ENCODE measurements at places on chromosomes 2 and 18.

DNA sequence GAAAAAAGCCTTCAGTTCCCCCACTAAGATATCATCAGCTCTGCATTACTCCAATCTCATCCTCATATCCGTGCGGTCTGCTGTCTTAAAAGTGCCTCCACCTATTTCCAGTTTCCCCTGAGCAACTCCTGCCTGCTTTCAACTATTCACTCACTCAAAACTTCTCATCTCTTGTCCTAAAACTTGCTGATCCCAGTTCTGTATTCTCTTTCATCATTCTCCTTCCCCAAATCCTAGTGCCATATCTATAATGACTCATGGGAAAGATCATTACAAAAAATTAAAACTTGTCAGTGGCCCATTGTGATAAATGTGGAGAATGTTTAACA is 20.0 kb downstream of the ACVR1 start:
- DNase-seq, result no peak

GRCh38 chr2:10242451-10242850 is 60.3 kb upstream of the HPCAL1 start:
- DNase-seq, result no peak

DNA sequence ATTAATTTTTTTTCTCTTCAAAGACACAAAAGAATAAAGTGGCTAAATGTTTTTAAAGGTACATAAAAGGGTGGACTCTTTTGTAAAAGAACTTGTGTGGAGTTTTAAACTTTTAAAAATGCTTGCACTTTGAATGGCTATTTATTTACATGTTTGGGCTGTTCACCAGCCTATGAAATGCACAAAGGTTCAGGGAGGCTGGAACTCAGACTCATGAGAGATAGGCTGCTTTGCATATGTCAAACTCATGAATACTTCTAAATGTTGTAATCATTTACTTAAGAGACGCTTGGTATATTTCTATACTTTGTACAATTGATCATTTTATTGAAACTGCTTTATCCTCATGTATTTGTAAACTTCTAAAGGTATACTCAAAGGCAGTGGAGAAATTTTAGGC is 79.9 kb downstream of the ZEB2 start:
- no peak for DNase-seq

DNA sequence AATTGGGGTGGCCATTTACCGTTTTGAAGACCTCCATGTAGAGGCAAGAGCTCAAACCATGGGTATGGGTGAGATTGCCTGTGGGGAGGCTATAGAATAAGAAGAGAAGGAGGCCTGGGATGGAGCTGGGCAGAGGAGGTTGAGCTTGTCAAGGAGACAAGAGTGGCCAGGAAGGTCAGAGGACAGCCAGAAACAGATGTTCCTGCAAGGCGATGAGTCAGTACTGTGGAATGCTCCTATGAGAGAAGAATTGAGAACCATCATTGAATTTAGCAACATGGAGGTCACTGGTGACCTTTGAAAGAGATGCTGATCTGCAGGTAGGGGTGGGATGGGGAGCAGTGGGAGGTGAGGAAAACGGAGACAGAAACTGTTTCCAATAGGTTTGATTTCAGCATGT is 3.5 kb downstream of the ACSL3 start:
- peak; percentile 85 for DNase-seq

GRCh38 chr2:237500681-237501424 is 13.8 kb downstream of the MLPH start:
- DNase-seq, result peak; percentile 96

GRCh38 chr2:190637903-190638618 is 10.8 kb upstream of the NAB1 start:
- DNase-seq, result no peak

GRCh38 chr2:134253804-134254203 is at the start of gene MGAT5:
Gene MGAT5, plus strand, starts transcription at chr2:134254072. Its CDS starts 332 bp downstream, at chr2:134254404.
- no peak for DNase-seq

DNA sequence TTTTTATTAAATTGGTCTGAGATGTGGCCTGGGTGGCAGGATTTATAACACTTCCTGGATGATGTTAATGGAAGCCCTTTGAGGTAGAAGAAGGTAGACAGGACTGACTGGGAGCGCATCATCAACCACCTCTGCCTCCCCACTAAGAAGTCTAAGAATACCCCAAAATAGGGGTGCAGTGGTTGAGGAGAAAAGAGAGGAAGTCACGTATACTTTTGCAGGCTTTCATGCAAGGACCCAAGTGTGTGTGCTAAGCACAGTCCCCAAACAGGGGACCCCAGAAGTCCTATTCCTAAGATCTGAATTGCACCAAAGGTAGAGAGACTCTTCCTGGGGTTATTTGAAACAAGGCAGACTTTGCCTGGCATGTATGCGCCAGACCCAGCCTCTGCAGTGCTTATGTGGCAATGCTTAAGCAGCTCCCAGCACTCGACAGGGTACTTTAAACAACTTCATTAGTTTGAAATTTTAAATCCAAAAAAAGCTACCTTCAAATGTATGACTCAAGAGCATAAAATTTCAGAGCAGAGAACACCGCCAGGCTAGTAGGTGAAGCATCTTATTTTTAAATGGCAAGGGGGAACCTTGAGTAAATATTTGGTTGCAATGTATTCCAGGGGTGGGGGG is 35.3 kb downstream of the BCL2 start:
- DNase-seq, result no peak

- peak; percentile 89 for DNase-seq
Measured at GRCh38 chr18:8890957-8891464, 185.7 kb downstream of the MTCL1 start.

DNA sequence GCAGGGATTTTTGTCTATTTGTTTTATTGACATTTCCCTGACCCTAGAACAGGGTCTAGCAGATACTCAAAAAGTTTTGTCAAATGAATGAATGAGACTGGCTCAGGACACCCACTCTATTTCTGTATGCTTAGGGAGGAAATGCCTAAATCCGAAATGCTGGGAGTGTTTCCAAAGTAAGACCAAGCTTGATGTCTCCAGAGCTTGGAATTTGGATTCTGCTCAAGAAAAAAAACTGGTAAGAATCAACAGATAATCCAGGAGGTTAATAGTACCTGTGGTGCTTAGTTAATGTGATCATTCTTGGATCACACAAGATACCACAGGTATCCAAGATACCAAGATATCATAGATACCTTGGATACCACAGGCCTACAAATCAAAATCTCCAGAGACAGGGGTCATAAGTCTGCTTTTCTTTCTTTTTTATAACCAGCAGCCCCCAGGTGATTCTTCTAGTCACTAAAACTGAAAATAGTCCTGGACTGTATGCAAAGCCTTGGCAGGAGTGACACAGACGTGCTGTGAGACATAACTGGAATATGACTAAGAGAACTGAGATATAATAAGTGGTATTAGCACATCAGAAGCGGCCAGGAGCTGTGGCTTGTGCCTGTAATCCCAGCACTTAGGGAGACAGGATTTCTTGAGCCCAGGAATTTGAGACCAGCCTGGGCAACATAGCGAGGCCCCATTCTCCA is 39.9 kb upstream of the SP3 start:
- no peak for DNase-seq

DNA sequence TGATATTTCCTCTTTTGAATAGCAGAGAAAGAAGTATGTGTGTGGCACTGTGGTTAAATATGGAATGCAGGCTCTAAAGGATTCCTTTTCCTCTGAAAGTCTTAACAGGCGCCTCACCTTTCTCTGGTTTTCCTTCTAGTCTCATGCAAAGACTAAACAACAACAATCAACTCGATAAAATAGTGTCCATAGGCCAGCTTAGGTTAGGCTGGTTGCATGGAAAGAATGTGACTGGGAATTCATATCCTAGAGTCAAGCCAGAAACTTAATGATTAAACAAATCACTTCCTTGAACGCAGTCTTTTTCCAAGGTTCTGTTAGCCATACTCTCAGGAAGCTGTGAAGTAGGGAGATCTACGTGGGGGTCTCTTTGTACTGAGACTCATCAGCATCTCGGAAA is 800.8 kb upstream of the ID2 start:
- no peak for DNase-seq

DNA sequence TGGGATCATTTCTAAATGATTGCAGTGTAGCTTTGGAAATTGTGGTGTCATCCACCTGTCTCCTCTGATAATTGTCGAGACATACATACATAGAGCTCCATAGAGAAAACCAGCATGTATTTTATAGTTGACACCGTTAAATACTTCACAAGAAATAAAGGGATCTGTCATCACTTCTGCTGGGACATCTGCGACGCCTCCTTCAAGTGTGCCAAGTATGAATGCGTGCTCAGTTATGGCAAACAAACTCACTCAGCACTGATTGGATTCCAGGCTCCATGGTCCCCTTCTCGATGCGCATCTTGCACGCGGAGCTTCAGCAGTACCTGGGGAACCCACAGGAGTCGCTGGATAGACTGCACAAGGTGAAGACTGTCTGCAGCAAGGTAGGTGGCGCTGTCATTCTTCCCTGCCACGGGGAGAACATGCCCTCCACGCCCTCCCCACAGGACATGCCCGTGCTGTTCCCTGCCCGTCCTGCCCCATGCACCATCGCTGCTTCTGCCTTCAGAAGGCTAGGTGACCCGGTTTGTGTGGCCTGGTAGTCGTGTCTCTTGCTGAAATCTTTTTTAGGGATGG is 64.1 kb downstream of the TRAPPC12 start:
- no peak for DNase-seq

DNA sequence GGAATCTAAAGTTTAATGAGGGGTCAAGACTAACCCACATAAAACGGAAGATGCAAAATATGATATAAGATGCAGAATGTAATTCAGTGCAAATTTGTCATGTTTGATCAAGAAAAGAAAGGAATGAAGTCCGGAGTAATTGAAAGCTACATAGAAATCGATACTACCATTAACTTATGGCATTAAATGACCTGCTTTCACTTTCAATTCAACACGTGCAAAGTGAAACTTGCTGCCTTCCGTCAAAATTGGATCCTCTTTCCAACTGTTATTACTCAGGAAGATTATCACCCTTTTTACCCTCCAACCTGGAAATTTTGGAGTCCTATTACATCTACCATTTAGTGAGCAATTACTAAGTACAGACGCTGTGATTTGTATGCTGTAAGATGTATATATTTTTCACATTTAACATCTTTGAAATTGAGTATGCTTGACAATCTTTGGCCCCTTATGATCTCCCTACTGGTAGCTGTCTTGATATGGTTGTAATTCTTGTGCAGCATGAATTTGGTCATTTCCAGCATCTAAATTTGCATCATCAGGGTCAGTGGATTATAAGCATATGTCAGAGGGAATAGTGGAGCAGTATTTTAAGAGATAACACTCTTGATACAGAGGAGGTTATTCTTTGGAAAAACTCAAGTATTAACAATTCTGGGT is 18.6 kb downstream of the UNC80 start:
- DNase-seq, result no peak

GRCh38 chr18:2651981-2652380 is 3.5 kb upstream of the SMCHD1 start:
- no peak for DNase-seq

DNA sequence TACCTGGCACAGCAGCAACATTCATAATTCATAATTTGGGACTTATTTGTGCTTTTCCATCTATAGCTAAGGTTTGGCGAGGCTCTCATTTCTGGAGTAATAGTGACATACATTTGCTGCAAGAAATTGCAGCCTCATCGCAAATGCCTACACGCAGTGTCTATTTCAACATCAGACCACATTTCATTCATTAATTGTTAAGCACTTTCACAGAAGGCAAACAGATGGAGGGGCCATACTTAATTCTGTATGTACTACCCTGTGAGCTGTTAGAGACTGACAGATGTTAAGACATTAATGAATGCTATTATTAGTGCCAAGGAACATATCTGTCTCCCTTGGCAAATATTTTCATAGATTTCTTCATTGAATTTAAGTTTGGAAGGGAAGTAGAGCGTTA is 125.7 kb downstream of the UXS1 start:
- DNase-seq, result no peak

GRCh38 chr2:55860832-55861231 is 62.8 kb downstream of the EFEMP1 start:
- DNase-seq, result no peak

- DNase-seq, result no peak
Measured at GRCh38 chr18:55245211-55245614, 286.0 kb upstream of the CCDC68 start.

- peak; percentile 96 for DNase-seq
Measured at GRCh38 chr2:189350540-189351209, 90.6 kb upstream of the WDR75 start.

DNA sequence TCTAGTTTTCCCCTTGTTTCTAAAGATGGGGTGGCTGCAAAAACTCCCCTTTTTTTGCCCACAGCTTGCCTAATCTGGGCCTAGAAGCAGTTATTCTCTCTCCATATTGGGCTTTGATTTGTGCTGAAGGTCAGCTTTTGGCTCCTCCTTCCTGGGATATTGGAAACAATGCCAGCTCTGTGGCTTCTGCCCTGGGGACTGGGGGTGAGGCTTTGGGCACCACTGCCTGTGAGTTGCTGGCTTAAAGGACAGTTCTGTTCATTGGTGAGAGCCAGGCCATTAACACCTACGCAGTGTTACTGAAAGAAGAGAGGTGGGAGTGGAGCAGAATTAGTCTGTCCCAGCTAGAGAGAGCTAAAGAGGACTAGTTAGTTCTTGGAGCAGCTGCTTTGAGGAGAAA is 4.3 kb downstream of the UBXN2A start:
- DNase-seq, result no peak

DNA sequence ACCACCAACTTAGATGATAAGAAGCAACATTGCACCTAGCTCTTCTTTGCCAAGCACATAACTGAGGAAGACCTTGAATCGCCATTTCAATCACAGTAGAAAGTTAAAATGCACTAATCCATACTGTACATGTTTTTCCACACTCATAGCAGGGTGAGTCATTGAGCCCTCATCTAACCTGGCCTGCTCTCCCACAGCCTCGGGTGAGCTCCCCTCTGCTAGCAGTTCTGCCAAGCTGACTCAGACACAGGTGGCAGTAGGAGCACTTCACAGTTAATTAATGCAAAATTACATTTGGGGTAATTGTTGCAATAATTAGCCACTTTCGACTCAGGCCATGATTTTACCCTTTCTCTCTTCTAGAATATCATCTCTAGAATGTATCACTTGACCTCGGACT is 1632.8 kb upstream of the CELF4 start:
- DNase-seq, result no peak

DNA sequence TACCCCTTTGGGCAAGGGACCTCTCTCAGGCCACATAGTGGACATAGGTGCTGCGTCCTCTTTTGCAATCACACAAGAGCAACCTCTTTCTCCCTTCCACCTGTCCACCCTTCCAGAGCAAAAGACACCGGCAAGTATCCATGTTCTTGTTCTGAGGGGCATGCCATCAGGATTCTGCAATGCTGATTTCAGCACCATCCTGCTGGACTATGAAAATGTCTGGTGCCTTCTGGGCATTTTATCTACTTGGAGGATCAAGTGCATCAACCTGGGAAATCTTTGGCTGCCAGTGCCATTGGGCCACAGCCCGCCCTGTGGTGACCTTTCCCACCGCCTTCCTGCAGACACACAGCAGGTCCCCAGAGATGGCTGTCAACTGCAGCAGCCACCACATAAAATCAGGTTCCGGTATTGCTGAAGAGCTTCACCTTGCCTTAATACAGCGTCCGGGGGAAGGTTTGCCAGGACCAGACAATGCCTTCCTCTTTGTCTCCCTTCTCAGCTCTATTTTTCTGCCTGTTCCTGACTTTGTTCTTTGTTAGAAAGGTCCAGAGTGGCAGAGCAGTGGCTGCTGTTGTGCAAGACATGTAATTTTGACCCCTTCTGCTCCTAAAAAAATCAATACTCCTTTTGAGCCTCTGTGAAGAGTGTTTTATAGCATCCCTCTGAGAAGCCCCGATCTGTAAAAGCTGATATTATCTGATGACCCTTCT is 18.5 kb upstream of the BOD1L2 start:
- DNase-seq, result no peak

- no peak for DNase-seq
Measured at GRCh38 chr2:21643180-21643579, 519.4 kb downstream of the TDRD15 start.

GRCh38 chr18:4789506-4789905 is 334.4 kb upstream of the DLGAP1 start:
- no peak for DNase-seq

- peak; percentile 86 for DNase-seq
Measured at GRCh38 chr2:112055730-112056625, 909 bp downstream of the TMEM87B start.

Data from HFF-Myc (cell line).